NCI-H187 (cell line): ENCODE measurements at places on chromosomes 5 and 9.

- no peak for DNase-seq
Measured at GRCh38 chr9:123867034-123867433, 62.9 kb downstream of the DENND1A start.

GRCh38 chr9:21114311-21114710, 27.3 kb downstream of the IFNW1 start:
- no peak for DNase-seq

GRCh38 chr9:134297083-134297410, 29.2 kb upstream of the RXRA start:
- no peak for DNase-seq

DNA sequence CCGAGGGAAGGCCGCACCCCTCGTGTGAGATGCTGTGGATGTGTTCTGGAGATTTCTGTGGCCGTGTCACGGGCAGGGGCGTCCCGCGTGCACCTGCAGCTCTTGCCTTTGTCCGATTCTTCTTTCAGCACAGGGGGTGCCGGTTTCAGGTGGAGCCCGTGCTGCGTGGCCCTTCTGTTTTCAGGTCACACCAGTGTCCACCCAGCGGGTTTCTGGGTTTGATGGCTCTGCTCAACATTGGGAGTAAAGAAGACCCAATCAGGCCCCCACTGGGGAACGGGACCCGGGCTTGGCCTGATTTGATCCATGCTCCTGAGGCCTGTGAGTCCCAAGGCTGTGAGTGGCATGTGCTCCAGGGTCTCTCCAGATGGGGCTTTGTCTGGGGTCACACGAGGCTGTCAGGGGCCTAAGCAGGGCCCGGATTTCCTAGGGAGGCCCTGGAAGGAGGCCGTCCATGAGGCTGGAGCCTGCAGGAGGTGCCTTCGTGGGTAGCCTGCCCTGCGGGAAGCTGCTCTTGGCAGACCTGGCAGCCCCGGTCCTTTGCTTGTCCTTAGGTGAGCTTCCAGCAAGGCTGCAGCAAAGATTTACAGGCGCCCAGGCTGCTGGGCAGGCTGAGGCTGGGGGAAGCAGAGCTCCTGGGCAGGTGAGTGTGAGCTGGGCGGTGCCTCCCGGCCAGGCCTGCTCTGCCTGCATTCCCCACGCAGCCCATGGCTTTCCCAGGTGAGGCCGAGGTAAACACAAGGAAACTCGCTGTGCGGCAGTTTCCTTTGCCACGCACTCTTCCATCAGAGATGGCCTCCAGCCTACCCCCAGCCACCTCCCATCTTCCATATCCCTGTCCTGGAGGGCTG, 12.8 kb downstream of the MRPL36 start:
- DNase-seq, result no peak

DNA sequence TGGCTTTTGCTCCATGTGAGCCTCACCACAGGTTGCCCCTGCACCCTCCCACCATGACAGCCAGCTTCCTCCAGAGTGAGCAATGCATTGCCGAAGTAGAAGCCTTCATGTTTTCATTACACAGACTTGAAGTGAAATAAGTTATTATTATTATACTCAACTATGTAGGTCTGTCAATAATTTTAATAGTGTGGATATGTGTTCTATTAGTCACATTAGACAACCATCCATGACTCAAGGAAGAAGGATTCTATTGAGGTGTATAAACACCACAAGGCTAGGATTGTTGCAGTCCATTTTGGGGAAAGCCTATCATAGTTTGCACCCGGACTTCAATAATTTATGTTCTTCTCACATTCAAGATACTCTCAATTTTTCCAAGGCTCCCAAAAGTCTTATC, 369.5 kb downstream of the TAF11L14 start:
- DNase-seq, result no peak

DNA sequence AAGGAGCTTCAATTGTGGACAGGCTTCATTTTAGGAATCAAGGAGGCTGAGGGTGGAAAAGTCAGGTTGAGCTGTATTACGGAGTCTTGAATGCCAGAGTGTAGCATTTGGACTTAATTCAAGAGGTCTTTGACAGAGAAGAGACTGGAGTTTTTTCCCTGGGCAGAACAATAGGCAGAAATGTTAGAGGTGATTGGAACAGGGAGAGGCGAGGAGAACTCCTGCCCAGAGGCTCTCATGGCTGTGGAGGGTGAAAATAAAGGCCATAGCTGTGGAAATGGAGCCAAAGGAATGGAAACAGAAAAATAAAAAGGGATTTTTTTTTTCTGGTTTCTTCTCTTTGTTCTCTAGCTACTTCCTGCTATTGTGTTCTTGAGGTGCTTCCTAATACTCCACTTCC, 3.7 kb upstream of the IFNB1 start:
- no peak for DNase-seq

DNA sequence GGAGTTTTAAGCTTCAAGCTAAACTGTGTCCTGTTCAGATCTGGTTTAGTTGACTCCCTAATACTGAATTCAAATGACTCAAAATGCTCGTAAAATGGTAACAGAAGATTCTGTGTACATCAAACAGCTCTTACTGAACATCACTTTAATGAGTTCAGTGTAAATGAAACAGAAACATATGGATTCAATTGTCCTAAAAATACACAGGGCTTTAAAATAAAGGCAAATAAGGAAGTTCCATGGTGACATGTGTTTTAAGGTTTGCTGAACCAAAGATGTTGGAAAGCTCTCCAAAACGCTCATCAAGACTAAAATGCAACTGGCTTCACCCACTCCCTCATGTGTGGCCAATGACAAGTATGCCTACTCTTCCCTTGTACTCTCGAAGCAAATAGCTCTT, 340.0 kb upstream of the PIK3R1 start:
- DNase-seq, result no peak

DNA sequence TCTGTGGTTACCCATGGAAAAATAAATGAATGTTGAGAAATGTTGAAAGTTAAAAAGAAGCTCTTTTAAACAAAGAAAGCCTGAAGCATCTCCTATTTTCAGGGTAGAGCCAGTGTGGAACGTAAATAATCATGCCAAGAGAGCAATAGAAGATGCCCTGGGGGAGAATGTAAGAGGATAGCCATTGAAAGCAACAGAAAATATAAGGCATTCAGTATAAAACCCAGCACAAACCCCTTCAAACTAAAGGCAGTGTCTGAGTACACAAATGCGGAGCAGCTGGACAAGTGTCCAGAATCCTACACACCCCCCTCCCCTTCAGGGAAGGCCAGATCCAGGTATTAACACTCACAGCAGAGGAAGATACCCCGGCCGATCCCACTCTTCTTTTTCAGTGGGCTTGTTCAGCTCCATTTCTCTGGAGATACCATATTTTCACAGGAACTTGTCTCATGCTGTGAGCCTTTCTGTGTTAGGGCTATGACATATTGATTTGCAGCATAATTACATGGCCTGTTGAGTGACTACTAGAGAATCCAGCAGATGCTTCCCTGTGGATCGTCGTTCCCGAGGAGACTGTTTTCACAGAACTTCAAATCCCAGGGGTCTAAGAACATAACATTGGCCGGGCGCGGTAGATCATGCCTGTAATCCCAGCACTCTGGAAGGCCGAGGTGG, 101.2 kb downstream of the PLK2 start:
- DNase-seq, result no peak

GRCh38 chr9:75397836-75398235, 309.5 kb downstream of the OSTF1 start:
- DNase-seq, result no peak

DNA sequence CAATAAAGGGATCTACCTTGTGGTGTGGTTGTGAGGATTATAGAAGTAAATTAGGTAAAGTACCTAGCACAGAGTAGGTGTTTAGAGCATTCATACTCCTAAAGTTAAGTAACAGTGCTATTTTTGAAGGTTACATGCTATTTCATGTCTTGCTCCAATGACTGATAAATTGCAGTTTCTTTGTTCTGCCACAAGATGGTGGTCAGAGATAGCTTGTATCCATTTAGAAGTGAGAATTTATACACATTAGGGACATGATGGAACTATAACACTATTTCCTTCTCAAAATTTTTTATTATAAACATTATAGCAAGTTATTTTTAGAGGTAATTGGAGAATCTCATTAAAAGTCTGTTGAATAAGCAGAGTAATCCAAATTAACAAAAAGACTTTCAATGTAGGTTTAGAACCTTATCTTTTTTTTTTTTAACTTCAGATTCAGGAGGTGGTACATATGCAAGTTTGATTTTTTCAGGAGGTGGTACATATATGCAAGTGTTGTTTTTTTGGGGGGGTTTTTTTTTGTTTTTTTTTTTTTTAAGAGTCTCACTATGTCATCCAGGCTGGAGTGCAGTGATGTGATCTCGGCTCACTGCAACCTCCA, 17.1 kb downstream of the MTREX start:
- DNase-seq, result no peak

DNA sequence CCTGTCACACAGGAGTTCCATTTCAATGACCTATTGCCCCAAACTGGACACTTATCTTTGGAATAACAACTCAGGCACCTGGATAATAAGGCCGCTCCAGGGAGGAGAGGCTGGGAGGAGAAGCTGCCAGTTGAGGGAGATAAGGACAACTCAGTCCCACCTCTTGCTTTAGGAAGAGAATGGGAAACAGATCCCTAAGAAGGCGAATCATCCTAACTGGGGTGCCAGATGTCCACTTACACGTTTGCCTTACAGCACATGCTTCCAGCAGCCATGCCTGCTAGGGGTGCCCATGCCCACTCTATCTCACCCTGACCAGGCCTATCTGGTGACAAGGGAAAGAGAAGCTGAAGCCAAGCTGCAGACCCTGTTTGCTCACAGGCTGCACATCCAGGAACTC, 6.5 kb downstream of the HK3 start:
- no peak for DNase-seq

GRCh38 chr9:109859447-109859846, 79.4 kb downstream of the PALM2AKAP2 start:
- DNase-seq, result no peak

DNA sequence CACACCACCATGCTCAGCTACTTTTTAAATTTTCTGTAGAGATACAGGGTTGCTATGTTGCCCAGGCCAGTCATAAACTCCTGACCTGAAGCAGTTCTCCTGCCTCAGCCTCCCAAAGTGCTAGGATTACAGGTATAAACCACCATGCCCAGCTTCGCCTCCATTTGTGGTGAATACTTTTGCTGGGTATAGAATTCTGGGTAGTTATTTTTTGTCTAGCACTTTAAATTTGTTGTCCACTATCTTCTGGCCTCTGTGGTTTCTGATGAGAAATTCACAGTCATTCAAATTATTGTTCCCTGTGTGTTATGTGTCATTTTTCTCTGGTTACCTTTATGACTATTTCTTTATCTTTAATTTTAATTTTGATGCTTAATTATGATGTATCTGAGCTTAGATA, 57.7 kb upstream of the EXOC3 start:
- no peak for DNase-seq

GRCh38 chr9:102911185-102911584, 83.9 kb upstream of the CYLC2 start:
- DNase-seq, result no peak

DNA sequence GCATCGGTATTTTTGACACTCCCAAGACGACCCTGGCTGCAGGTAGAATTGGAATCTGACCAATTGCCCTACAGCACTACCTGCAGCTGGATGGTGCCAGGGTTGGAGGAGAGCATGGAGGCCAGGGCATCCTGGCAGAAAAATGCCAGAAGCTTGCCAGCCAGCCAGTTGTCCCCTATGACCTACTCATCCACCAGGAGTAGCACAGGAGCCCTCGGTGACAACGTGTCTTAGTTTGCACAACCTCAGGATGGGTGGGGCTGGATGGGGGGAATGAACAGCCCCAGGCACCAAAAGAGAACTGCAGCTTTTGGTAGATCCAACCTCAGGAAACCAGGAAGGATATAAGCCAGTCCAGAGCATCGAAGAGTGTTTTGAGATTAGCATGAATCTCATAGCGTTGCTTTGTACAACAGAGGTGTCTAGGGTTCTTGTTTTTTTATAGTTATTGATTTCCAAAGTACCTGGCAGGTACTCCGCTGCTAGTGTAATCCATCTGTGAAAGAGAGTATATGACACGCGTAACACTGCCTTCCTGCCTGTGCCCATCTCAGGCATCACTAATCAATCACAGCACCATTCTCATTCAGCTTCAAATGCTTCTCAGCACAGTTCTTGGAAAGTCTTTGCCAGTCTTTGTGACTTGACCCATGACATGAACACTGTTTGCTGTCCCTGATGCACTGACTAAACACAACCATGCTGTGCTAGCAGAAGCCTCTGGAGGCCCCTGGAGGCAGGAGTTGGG, 36.7 kb upstream of the ASS1 start:
- no peak for DNase-seq

DNA sequence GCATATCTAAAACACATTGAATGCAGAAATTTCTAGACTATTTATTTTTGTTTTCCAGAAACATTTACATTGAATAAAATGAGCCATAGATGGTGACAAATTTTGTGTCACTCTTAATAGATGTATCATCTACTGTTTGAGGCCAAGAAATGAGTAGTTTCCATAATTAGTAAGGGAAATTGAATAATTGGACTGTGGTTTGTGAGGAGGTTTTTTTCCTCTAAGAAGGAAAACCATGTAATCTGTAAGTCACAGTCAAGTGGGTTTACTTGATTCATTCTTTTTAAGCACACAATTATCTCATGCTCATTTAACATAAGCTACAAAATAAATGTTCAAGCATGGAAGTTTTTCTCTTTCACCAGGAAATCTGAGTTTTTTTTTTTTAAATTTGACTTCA, 876.4 kb downstream of the NR2F1-AS1 start:
- no peak for DNase-seq

GRCh38 chr9:64015136-64015535, 1269.9 kb downstream of the FOXD4L5 start:
- no peak for DNase-seq

DNA sequence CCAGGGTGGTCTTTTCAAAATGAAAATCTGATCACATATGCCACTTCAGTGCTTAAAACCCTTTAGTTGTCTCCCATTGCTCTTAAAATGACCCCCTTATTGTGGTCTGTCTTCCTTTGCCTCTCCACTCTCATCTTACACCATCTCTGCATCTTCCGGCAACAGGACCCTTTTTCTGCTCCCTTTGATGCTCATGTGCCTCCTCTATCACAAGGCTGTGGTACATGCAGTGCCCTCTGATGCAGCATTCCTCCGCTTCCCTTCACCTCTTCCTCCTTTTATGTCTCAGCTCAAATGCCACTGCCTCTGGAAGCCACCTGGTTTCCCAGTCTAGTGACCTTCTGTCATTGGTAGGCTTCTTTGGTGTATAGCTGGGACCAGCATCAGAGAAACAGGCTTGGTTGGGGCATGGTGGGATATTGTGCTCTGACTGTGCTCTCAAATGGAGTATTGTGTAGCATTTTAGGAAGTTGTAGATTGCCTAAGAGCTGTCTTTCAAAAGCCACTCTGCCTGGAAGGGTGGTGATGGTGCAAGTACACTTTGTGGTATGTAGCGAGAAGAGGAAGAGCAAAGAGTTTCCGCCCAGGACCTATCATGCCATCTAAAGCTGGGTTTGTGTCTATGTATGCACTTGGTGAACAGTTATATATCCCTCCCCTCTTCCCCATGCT, 28.1 kb downstream of the ARHGAP26 start:
- no peak for DNase-seq

GRCh38 chr5:96636594-96636993, 25.6 kb upstream of the CAST start:
- DNase-seq, result no peak

- no peak for DNase-seq
Measured at GRCh38 chr5:80935811-80936385, 24.3 kb upstream of the RASGRF2 start.

- DNase-seq, result no peak
Measured at GRCh38 chr5:89844548-89844947, 565.0 kb downstream of the CETN3 start.

GRCh38 chr9:34457266-34458012, 931 bp downstream of the FAM219A start:
- DNase-seq, result no peak
